ENCODE measurements at places on chromosomes 11 and 22.

DNA sequence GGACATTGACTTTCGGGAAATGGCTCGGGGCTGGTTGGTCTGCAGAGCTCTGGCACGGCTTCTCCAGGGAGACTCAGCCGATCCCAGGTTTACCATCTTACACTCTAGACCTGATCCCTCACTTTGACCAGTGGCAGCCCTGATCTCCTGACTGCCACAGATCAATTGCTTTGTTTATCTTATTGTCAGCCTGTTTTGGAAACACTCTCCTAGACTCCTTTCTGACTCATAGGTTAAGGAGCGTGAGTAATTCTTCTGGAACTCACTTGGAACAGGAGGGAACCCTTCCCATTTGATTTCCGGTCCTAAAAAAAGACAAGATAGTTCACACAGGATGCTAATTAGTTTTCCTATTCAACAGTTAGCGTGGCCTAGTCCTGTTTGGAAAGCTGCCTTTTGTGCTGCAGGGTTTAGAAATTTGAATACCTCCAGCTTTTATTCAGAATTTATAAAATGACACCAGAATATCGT lies 16.0 kb upstream of the BMAL1 start:
- DNase-seq = peak; percentile 47

- no peak for DNase-seq
These were observed 11.8 kb upstream of the MAPK11 start for GRCh38 chr22:50281957-50282356.

DNA sequence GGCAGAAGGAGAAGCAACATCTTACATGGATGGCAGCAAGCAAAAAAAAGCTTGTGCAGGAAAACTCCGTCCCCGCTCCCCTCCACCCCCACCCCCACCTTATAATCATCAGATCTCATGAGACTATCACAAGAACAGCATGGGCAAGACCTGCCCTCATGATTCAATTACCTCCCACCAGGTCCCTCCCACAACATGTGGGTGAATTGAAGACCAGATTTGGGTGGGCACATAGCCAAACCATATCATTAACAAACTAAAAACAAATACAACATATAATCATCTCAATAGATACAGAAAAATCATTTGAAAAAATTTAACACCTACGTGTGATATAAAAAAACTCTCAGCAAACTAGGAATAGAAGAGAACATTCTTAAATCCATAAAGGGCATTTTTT lies 88.8 kb downstream of the BUD13 start:
- DNase-seq = no peak

- no peak for DNase-seq
These were observed 1.2 kb upstream of the MYO7A start for GRCh38 chr11:77126861-77127234.

GRCh38 chr22:19671316-19671715 lies 43.0 kb upstream of the SEPTIN5 start:
- DNase-seq = no peak

- peak; percentile 90 for DNase-seq
These were observed 697 bp downstream of the TPBGL start for GRCh38 chr11:75241036-75241905.

DNA sequence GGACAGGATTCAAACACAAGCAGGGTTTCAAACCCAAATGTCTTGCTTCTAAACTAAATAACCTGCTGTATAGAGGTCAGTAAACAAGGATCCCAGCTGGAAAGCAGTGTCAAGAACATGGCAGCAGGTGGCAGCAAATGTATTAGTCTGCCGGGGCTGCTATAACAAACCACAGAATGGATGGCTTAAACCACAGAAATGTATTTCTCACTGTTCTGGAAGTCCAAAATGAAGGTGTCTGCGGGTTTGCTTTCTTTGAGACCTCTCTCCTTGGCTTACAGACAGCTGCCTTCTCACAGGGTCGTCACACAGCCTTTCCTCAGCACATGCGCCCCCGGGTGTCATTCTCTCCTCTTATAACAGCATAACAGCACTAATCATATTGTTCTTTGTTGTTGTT lies 65.1 kb upstream of the LRRC55 start:
- peak; percentile 41 for DNase-seq

- no peak for DNase-seq
These were observed 22.7 kb upstream of the CTSD start for GRCh38 chr11:1786466-1786865.

DNA sequence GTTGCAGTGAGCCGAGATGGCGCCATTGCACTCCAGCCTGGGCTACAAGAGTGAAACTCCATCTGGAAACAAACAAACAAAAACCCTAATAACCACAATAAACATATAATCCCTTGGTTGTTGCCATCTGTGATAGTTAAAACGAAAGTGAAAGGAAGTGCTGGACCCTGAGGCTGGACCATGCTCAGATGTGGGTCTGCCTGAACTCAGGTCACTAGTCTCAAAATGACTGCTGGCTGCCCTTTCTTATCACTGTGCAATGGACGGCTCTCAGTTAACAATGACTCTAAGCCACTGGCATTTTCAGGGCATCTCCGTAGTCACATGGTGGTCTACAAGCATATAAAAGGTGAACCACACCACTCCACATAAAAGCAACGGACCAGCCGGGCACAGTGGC lies 48.2 kb upstream of the FTH1 start:
- no peak for DNase-seq

DNA sequence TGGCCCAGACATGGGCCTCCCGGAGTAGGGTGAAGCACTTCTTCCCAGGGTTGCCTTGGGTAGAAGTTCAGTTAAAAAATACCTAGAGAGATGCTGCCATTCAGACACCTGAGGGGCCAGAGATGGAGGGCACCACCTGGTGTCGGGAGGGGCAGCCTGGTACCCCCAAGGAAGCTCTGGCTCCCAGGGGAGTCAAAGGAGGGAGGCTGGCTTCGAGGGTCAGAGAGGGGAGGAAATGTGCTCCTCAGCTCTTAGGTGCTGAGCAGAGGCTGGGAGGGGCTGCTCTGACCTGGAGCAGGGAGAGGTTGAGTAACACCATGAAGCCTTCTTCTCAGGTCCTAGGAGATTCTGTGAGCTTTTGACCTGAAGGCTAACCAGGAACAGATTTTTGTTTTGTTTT lies 1.1 kb downstream of the USP35 start:
- DNase-seq = no peak

DNA sequence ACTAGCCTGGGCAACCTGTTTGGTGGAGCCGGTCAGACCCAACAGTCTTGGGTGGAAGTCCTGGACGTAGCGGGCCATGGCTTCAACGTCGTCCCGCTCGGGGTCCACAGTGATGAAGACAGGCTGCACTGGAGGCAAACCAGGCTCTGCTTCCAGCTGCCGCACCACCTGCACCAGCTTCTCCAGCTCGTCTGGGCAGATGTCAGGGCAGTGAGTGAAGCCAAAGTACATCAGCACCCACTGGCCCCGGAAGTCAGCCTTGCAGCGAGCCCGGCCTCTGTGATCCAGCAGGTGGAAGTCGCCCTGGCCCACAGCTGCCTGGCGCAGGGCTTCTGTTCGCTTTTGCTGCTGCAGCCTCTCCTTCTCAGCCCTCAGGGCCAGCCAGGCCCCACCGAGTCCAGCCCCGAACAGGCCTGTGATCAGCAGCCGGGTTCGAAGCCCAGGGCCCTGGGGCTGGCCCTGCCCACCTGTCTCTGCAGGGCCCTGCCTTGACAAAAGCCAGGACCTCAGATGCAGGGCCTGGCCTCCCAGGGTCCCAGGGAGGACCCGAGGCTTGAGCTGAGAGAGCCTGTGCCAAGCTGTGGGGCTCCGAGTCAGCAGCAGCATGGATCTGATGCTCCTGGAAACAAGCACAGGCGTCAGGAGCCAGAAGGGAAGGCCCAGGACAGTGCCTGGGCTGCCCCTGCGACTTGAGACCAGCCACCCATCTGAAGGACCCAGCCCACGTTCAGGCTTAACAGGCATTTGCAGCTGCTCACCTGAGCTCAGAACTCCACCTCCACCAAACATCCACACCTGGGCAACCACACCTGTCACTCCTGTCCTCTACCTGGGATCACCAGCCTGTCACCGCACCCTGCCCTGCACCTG lies 1.4 kb downstream of the SCO2 start:
- DNase-seq = no peak

GRCh38 chr22:28920757-28921584 lies 37.6 kb downstream of the ZNRF3 start:
- no peak for DNase-seq

GRCh38 chr11:59183771-59184170 lies 11.8 kb downstream of the DTX4 start:
- peak; percentile 44 for DNase-seq

DNA sequence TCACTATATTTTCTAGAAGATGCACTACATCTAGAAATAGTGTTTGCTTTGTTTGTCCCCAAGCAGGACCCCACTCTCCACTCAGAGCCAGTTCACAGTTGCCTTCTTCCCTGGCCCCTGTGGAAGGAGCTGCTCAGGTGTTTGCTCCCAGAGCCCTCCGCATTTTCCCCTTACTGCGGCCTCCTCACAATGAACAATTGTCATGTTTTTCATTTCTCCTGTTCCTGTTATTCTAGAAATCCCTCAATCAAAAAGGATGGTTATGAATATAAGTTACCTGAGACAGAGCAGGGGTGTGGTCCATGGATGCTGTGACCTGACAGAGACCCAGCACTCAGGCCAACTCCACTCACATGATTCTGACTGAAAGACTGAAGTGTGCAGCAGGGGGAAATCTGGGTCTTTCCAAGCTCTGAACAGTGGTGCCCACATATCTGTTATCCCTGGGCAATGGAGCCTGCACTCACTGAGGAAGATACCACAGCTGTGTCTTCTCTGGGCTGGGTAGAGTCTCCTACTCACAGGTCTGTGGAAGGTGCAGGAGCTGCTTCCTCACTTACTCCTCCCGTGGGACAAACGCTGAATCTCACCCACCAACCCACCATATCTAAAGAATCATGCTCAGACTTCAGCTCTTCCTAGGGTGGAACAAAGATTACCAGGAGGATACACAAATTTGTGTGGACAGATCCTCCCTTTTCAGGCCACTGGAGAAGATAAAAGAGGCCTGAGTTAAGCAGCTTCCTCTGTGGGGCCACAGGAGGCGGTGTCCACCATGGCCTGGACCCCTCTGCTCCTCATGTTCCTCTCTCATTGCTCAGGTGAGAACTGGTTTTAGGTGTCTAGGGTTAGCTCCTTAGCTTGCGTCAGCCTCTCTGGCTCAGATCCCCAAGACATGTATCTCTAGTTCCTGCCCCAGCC lies 87.1 kb upstream of the TOP3B start:
- no peak for DNase-seq

DNA sequence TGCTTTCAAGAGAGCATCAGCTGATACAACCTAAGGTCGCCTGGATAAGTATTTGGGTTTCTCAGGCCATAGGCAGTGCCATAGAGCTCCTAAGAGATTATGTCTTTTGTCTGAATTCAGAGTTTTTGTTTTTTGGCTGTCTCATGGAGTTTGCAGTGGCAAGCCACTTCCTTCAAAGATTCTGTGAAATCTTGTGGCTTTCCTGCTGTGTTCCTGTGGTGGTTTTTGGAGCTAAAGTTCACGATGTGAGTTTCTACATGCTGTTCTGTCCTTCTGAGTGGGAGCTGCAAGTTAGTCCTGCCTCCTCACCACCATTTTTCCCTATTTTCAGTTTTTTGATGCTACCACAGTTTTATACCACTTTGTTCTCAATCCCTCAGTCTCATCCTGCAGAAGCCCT lies 111.4 kb downstream of the COMMD9 start:
- no peak for DNase-seq

- peak; percentile 11 for DNase-seq
These were observed 56.0 kb downstream of the GLYATL2 start for GRCh38 chr11:58788355-58789023.

GRCh38 chr11:61887839-61888494 lies 3.4 kb downstream of the FADS3 start:
- DNase-seq = peak; percentile 66

GRCh38 chr11:75831915-75832502 lies 17.0 kb downstream of the UVRAG start:
- no peak for DNase-seq

DNA sequence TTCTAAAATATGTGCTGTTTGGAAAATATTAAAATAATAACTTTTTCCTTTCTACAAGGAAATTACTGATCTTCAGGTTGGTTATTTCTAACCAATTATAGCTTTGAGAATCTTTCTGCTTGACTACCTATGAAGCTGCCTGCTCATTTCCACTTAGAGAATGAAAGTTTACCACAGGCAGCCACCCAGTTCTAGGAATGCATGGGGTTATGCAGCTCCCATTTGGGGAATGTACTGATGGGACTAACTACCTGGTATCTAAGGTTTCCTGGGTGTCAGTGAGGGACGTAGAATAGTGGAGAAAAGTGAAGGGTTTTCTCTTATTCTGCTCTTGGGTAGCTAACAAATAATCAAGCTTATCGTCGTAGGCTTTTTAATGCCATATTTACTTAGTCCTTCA lies 73.4 kb downstream of the DEUP1 start:
- no peak for DNase-seq

DNA sequence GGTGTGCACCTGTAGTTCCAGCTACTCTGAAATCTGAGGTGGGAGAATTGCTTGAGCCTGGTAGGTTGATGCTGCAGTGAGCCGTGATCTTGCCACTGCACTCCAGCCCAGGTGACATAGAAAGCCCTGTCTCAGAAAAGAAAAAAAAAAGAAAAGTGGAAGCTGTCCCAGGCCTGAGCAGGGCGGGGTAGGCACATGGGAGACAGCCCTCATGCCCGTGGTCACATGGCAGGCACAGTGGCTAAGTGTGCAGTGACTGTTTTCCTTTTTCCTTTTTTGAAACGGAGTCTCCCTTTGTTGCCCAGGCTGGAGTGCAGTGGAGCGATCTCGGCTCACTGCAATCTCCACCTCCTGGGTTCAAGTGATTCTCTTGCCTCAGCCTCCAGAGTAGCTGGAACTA lies 7.8 kb downstream of the OTUB1 start:
- no peak for DNase-seq

DNA sequence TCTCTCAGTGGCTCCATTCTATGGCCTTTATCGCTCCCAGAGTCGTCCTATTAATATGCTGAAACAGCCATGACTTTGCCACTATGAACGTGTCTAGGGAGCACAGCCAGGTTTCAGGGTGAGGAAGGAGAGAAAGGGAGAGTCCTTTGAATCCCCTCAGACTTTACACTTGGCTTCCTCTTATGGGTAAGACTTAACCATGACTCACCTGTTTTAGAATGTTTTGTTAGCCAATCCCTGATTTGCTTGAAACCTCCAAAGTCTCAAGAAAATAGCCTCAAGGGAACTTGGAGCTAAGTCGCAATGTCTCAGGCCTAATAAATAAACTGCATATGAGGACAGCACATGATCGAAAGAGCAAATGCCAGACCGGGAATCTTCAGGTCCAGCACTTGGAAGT lies 131.2 kb upstream of the RCN1 start:
- DNase-seq = no peak

DNA sequence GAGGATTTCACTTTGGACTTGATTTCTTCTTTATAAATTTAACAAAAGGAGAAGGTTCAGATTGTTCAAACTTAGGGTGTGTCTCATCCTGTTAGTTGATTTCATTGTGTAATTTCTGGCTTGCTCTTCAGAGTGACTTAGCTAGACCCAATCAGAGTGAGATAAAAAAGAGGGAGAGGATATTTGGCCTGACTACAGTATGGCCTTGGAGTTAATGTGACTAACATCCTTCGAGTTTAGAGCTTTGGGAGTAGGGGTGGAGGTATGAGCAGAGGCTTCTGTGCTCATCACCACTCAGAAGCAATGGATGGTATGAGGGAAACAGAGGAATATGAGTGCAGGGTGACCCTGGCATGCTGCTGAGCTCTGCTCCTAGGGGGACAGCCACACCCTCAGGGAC lies 114.2 kb downstream of the ME3 start:
- DNase-seq = no peak

Measured in tongue (tissue), 3 donors.